Upper lobe of left lung (tissue), 6 donors: ENCODE measurements at places on chromosomes 11 and 22. TPM values are rescaled to one million over a fixed set of nuclear protein-coding genes. Genes with fewer than 3 reads are reported as not detected.

- DNase-seq = no peak
Observed at GRCh38 chr11:22634897-22635629, 9.4 kb upstream of the FANCF start.

The CCDC81 gene
- 4.0 TPM for total RNA-seq

The NXPE2 gene
- not detected for total RNA-seq

- peak; percentile 74 for DNase-seq
Observed at GRCh38 chr11:73318501-73319011, 10.5 kb downstream of the ARHGEF17 start.

The PDE2A gene
- 13.1 TPM for total RNA-seq

The PKP3 gene
- 33.4 TPM for total RNA-seq

The OR52H1 gene
- not detected for total RNA-seq

GRCh38 chr22:29798801-29799200 is 31.6 kb downstream of the UQCR10 start:
- DNase-seq = no peak

GRCh38 chr11:69644071-69644961 is 3.4 kb downstream of the CCND1 start:
- DNase-seq = peak; percentile 94

DNA sequence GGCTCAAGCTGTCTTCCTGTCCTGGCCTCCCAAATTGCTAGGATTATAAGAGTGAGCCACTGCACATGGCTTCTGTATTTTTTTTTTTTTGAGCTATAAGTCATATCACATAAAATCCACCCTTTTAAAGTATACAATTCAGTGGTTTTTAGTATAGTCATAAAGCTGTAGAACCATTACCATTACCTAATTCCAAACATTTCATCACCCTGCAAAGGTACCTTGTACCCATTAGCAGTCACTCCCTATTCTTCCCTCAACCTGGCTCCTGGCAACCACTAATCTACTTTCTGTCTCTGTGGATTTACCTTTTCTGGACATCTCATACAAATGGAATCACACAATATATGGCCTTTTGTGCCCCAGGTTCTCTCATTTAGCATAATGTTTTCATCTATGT is 84.5 kb downstream of the MTMR3 start:
- no peak for DNase-seq

DNA sequence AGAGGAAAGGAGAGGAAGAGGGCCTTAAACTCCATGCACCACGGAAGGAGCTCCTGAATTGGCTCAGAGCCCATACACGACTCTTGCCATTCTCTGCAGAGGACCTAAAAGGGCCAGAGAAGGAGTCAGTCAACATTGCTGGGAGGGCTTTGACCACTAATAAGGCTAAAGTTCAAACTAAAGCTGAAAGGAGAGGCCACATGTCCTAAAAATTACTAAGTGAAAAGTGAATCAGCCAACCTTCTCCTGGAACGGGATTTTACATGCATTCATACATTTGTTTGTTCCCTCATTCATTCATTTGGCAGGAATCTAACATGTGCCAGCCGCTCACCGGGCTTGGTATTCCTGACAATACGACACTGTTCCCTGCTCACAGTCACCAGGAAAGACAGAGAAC is 10.5 kb downstream of the CLMP start:
- DNase-seq = no peak

DNA sequence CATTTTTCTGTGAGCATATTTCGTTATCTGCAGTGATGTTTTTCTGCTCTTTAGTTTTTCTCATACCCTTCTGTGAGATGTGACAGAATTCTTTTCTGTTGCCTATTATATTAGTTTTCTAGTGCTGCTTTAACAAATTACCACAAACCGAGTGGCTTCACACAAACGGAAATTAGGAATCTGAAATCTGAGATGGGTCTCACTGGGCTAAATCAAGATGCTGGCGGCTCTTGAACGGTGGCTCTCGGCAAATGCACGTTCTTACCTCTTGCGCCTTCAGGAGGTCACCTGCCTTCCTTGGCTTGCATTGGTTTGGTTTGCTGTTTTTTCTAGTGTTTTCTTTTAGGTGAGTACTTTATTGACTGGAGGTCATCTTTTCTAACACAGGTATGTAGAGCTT is 13.0 kb downstream of the ZBED4 start:
- DNase-seq = no peak

The LSP1 gene
- 162 TPM for total RNA-seq

The DRD2 gene
- total RNA-seq = not detected

The PEX16 gene
- 22.9 TPM for total RNA-seq

- no peak for DNase-seq
Observed at GRCh38 chr11:28090052-28090749, 17.8 kb downstream of the KIF18A start.

DNA sequence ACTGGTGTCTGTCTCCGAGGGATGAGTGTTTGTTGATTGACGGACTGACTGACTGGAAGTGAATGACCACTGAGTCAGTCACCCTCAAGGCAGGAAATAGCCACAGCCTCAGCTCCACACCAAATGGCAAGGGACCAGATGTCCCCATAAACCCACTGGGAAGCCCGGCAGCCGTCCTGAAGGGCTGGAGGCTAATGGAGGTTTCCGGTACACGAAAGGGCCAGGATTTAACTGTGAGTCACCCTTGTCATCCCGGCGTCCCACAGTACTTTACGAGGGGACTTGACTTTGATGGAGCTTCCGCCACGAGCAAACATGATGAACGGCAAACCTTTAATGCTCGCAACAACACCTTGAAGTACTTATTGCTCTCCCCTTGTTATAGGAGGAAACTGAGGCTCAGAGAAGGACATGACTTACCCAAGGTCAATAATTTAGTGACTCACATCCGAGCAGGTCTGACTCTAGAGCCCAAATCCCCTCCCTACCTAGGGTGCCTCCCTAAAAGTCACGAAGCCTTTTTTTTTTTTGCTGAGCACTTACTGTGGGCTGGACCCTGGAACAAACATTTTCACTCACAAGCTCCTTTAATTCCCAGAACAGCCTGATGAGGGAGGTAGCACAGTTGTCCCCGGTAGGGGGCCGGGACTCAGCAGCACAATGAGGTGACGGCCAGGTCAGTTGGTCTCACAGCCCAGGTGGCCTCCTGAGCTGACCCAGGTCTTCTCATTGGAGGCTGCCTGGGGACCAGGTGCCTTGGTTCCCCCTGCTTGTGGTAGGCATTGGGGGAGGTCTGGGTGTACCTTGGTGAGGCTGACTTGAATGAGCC is 25.2 kb upstream of the GCAT start:
- DNase-seq = no peak

The RAB1B gene
- total RNA-seq = 109 TPM

The OR52N2 gene
- not detected for total RNA-seq

DNA sequence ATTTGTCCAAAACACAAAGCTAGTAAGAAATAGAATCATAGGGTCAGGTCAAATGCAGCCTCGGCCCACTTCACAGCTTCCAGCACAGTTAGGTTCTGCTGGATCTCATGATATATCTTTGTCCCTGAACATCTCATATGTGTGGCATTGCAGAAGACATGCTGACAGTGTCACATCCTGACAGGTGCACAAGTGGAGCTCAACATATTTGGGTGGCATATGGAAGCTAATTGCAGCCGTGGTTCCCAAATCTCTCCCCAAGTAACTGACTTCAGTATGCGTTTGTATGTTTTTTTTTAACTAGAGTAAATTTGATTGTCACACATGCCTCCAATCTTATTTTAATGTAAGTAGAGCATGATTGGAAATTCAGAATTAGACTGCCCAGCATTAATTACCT is 33.4 kb downstream of the NAV2 start:
- no peak for DNase-seq

DNA sequence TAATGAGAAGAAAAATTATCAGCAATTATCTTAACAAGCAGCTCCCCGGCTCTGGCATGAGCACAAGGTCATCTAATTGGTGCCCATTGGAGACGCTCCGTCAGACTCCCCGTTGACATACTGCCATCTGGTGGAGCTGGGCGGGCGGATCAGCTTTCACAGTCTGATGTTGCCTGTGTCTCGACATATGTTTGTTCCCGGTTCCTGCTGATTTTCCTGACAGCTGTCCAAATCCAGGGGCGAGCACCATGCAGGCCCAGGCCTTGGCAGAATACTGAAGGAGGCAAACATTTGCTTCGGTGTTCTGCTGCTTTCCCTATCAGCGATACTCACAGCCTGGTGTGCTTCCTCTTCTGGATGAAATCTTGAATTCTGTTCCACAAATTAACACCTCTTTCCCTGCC is 43.8 kb upstream of the BARX2 start:
- DNase-seq = no peak

- no peak for DNase-seq
Observed at GRCh38 chr11:720642-721246, 14.7 kb downstream of the EPS8L2 start.
